ENCODE measurements at places on chromosomes 11 and 22.

DNA sequence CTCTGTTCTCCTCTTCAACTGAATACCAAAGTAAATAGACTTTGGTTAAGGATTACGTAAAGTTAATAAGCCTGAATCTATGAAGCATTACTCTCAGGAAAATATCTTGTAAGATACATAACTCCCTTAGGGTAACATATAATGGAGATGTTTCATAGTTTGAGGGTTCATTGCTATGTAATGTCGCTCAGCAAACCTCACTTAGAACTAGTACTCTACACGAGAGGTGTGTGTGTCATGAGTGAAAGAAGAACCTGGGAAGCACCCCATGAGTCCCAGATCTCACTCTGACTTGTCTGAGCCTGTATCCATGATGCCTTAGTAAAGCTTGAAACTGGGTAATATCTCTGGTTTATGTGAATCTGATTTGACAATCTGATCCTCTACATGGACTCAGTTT lies 429.5 kb upstream of the ANO3 start:
- no peak for DNase-seq

DNA sequence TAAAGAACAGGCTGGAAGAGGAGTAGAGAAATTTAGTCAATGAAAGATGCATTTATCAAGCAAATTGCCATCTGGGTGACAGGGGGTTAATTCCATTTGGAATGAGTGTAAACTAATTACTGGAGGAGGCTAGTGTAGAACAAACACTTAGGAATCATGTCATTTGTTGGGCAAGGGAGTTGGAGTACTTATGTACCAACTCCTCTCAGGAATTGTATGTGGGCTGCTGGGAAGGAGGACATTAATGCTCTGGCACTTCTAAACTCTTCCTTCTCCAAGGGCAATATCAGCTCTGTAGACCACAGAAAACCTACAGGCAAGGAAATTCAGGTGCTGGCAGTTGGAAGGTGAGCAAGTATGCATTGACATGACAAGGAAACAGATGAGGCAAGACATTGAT lies 141.0 kb downstream of the MSANTD4 start:
- no peak for DNase-seq

GRCh38 chr11:59787816-59788215 lies 22.8 kb downstream of the MRPL16 start:
- no peak for DNase-seq

DNA sequence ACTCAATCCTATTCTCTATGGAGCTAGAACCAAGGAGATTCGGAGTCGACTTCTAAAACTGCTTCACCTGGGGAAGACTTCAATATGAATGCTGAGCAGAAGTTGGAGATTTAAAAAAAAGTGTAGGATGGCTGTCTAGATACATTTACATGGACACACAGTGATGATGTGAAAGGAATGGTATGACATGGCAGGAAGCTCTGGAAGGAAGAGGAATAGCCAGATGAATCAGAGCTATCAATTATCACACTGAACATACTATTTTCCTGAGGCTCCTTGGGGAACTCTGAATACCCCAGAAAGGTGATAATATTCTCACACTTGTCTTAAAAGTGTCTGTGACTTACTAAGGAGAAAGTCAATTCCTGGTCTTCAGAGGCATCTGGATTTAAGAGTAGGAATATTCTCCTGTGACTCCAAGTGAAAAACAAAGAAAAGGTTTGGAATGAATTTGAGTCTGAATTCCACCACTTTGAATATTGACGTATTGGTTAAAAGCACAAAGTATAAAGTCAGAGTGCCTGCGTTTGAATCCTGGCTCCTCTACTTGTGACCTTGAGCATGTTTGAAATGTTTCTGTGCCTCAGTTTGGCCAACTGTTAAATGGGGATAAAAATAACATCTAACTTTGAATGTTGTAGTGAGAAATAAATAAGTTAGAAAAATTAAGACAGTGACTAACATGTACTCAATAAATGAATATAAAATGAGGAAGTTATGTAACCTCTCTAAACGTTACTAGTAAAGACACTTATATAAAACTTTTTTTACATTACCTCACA lies 1.3 kb downstream of the OR52D1 start:
- no peak for DNase-seq
